CD4-positive, alpha-beta T cell treated with Interleukin-2 at 100 ng/mL for 4 hours (primary cell): ENCODE measurements at places on chromosomes 4 and X.

GRCh38 chr4:44462259-44462658 lies 13.7 kb upstream of the KCTD8 start:
- no peak for DNase-seq

DNA sequence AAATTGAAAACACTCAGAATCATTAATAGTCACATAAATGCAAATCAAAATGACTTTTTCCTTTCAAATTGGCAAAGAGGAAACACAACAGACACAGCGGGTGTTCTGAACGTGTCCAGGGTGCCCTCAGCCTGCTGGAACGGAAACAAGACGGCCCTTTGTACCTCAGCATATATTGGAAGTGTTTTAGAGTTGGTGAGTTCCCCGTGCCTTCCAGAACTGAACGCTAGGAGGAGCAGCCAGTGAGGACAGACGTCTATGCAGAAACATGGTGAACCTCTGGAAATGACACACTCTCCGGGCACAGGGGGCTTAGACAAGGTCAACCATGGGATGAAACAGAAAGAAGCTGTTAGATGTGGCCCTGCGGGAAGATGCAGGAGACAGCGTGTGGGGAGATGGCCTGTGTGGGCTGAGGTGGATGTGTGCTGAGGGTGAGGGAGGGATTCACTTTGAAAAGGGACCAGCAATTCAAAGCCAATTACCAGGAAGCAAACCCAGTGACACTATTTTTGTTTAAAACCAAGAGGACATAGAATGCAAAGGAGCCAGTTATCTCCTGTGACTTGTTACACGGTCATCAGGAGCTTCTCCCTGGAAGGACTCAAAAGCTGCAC lies 40.4 kb downstream of the RNF212 start:
- DNase-seq: peak; percentile 51

DNA sequence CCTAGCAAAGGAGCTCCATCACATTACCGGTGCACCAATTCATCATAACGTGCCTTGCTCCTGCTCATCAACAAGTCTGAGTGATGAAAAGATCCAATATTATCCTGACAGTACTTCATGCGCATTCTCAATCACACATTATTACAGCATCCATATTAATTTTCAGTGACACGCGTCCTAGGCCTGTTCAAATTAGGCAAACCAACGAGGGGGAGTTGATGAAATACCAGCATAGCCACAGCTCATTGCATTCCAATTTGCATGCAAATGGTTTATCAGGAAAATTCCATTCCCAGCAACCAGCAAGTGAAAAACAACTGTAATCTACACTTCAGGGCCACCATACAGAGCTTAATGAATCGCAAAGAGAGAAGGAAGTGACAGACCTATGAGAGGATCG lies 236.9 kb downstream of the DCLK2 start:
- DNase-seq: no peak

DNA sequence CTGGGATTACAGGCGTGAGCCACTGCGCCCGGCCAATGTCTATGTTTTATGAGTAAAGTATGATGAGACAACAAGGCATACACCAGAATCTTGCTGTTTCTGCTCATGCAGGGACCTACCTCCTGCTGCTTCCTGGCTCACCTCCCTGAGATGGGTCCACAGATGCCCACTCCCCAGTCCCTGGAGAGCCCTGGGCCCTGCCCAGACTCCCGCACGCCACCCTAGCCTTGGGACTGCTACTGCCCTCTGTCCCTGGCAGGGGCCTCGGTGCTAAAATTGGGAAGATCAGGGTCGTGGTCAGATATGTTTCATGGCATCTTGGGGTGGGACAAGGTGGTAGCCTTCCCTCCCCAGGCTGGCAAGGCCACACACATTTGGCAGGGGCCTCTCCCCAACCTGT lies 84.3 kb upstream of the BCOR start:
- DNase-seq: no peak

DNA sequence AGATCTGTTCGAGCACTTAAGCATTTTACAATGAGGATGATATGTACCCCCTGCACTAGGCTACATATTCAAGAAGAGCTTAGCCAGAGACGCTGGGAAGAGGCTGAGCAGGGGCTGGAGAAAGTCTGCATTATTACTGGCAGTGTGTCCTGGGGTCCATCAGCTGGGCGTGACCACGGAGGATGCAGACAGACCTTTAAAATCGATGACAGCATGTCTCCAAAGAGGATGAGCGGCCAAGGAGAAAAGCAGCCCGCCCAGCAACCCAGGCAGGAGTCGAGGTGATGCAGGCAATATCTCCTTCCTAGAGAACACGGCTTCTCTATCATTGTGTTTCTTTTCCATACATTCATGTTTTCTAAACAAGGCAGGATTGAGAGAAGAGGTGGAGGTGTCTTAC lies 300.7 kb downstream of the USP46 start:
- no peak for DNase-seq

- DNase-seq: no peak
Observed at GRCh38 chr4:84596826-84597225, 13.9 kb downstream of the CDS1 start.

DNA sequence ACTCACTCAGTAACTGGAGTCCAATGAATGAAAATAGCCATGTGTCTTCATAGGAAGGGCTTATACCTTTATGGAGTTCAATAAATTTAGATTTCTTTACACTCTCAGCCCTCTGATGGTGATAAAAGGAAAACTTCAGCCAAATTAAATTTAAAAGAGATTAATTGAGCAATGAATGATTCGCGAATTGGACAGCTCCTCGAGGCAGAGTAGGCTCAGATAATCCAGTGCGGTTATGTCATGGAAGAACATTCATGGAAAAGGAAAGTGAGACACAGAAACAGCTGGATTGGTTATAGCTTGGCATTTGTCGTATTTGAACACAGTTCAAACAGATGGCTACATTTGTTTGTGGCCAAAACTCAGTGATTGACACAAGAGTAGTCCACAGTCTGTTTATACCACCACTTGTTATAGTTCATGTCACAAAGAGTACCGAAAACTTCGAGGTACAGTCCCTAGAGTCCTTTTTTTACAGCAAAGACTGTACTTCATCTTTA lies 54.6 kb upstream of the TACR3 start:
- no peak for DNase-seq

DNA sequence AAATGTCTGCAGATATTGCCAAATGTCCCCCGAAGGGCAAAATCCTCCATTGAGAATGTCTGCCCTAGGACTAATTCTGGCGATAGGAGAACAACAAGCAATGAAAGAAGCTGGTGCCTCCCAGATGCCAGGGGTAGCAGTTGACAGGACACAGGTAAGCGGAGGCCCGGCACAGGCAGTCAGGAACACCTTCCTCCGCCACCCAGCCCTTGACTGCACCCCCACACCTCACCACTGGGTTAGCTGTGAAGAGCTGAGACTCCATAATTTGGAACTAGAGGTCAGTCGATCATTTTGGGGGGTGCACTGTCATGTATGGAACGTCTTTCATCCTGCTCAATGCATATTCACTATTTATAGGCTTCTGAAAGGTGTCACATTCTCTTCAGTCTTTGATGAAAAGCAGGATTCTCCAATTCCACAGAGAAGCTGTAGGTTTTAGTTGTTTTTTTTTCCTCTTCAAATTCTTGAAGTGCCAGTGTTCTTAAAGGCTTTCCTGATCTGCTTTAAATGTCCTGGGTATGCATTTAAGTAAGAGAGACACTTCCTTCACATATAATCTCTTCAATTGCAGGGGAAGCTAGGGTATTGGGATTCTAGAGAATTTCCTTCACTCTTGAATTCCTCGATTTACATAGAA lies 111.6 kb upstream of the ZFP42 start:
- no peak for DNase-seq
